Stimulated activated CD4-positive, alpha-beta T cell treated with anti-CD3 and anti-CD28 coated beads, TNF-alpha, amount 100 ng/mL, for 1 hour (primary cell): ENCODE measurements at places on chromosomes 2 and 18.

GRCh38 chr2:240212425-240213225 lies 72.2 kb upstream of the OTOS start:
- DNase-seq, result no peak

GRCh38 chr2:190512539-190513095 lies 21.9 kb downstream of the NEMP2 start:
- no peak for DNase-seq

GRCh38 chr2:67540962-67541361 lies 143.8 kb downstream of the ETAA1 start:
- no peak for DNase-seq

DNA sequence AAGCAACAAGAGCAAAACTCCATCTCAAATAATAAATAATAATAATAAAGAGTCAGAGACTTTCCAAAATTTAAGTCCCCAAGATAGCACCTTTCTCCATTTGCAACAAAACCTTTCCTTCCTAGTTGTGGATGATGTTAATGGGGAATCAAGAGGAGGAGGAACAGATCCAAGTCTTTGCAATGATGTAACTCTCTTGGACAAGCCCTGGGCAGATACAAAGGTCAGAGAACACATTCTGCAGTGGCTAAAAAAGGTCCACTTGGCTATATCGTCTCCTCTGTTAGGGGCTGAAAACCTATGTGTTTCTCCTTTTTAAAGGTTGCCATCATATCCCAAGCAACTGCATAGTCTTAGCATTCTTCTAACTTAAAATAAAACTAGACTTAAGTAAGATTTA lies 151.1 kb downstream of the TMEM163 start:
- no peak for DNase-seq

GRCh38 chr2:174180165-174180724 lies 68.1 kb downstream of the OLA1 start:
- no peak for DNase-seq

DNA sequence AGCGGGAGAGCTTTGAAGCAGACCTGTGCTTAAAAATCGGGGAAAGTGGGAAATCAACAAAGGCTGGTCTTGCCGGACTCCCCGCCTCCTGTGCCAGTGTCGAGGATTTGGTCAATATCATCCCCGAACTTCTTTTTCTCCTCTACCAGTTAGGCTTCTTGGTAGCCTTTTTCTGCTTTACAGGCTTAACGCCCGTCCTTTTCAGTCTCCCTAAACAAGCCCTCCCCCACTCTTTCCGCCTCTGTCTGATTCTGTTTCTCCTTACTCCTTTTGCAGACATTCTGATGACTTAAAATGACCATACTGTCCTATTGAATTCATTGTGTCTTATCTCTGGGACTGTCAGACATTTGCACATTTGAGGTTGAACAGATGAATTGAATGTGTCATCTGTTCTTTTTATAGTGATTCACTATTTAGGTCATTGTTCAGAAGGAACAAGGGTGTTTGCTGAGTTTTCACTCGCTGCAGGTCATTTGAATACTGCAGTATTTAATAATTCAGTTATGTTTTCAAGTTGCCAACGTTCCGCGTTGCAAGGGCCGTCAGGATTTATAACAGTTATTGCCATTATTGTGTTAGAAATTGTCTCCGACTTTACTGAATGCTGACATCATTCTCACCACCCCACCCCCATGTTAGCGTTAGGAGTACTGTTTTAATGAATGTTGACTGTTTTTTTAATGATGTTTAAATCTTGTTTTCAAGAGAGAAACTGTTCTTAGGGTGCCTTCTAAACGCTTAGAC lies 1.1 kb downstream of the ITGAV start:
- DNase-seq, result no peak

DNA sequence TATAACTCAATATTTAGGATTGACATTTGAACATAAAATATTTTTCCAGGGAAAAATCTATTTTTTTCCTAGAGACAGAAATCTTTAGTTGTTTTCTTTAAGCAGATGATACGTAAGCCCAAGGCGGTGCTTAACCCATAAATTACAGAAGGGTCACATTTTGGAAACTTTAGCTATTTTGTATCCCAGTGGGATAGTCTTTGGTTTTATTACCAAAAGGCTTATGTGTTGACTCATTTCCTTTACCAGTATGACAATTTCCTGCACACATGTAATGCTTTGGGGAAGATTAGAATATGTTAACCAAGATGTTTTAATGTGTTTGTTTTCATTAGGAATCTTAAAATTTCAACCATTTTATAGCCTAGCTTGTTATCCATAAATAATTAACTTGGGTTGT lies 24.8 kb downstream of the DYNC1I2 start:
- no peak for DNase-seq

DNA sequence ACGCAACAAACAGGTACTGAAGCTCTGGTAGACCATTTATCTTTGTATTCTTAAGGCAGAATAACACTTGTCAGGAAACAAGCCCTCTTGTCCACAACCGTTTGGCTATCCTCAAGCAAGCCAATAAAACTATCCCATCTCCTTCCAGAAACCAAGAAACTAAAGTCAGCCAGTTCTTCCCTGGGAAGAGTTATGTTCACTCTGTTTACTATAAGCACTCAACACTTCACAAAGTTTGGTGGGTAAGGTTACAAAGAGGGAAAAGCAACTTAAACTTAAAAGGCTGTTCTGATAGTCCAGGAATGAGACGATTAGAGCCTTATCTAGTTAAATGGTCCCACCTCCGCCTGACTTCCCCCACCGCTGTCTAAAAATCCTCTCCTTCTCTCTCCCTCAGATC lies 25.6 kb downstream of the LRP2 start:
- DNase-seq, result no peak

DNA sequence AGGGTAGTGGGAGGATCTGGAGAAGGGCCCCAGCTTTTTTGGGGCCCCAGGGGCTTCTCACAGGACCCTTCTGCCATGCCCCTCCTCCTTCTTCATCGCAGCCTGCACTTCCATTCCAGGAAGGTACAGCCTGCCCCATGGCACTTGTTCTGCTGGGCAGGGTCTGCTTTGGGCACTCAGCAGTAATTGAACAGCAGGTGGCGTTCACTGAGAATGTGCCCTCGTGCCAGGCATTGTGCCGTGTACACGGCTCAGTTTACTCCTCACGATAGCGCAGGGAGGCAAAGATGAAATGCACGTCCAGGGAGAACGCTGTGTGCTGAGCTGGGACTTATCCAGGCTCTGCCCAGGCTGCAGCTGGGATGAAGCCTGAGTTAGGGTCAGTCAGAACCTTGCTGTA lies 54.8 kb upstream of the ASB18 start:
- DNase-seq, result no peak

- no peak for DNase-seq
These were observed 34.2 kb downstream of the TMEM131 start for GRCh38 chr2:97961534-97961933.

GRCh38 chr18:52175406-52175805 lies 164.6 kb upstream of the DCC start:
- DNase-seq, result no peak

GRCh38 chr2:219362072-219362471 lies 25.6 kb downstream of the DNPEP start:
- no peak for DNase-seq

DNA sequence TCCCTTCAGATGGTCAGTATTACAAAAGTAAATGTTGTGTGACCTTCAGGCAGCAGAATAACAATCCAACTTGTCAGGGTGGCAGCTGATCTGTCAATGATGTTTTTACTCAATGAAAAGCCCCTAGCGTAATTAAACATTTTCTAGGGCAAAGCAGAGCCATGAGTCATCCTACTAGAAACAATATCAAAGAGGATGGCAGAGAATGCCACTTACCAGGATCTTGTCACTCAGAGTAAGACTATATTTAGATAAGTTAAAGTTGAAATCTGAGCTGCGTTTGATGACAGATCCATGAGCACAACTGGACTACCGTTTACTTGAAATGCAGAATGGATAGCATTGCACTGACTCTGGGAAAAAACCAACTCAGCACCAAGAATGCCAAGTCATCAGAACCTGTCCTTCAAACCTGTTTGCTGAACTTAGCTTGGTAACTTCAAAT lies 612.6 kb upstream of the ACVR2A start:
- DNase-seq, result no peak

GRCh38 chr18:63084219-63084618 lies 235.3 kb downstream of the BCL2 start:
- DNase-seq, result no peak

- DNase-seq, result no peak
These were observed 1.9 kb downstream of the CNPPD1 start for GRCh38 chr2:219174801-219175200.

GRCh38 chr18:52391810-52392559 lies 52.0 kb downstream of the DCC start:
- no peak for DNase-seq

DNA sequence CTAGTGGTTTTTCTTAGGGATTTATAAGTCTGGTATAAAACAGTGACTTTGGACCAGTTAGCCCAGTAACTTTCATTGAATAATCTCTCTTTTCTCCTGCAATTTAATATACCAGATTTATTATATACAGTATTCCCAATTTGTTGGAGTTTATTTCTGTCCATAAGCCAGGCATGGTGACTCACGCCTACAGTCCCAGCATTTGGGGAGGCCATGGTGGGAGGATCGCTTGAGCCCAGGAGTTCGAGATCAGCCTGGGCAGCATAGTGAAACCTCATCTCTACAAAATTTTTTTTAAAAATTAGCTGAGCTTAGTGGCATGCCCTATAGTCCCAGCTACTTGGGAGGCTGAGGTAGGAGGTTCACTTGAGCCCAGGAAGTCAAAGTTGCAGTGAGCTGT lies 26.7 kb downstream of the CNNM4 start:
- no peak for DNase-seq

DNA sequence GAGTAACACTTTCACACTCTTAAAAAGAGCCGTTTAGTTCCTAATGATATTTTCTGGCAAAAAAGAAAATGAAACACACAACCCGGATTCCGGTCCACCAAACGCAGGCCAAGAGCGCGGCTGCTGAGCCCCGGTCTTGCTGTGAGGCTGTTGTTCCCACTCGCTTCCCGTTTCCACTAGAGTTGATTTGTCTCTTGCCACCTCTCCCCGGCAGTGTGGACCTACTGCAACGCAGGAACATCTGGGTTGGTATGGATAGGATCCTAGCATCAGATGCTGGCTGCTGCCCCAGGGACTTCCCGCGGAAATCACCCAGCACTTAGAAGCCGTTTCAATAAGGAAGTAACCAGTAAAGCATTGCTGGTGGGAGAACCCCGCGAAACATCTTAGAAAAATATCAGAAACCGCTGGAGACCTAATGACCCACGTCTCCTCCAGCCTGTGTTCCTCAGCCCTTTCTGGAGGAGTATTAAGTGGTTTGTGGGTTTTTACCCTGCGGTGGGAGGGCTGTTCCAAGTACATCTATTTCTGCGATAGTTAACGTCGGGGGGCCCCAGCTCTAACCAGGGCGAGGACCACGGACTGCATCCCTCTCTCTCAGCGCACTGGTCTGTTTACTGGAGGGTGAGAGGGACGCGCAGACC lies 939 bp downstream of the DOCK10 start:
- DNase-seq, result peak; percentile 39

DNA sequence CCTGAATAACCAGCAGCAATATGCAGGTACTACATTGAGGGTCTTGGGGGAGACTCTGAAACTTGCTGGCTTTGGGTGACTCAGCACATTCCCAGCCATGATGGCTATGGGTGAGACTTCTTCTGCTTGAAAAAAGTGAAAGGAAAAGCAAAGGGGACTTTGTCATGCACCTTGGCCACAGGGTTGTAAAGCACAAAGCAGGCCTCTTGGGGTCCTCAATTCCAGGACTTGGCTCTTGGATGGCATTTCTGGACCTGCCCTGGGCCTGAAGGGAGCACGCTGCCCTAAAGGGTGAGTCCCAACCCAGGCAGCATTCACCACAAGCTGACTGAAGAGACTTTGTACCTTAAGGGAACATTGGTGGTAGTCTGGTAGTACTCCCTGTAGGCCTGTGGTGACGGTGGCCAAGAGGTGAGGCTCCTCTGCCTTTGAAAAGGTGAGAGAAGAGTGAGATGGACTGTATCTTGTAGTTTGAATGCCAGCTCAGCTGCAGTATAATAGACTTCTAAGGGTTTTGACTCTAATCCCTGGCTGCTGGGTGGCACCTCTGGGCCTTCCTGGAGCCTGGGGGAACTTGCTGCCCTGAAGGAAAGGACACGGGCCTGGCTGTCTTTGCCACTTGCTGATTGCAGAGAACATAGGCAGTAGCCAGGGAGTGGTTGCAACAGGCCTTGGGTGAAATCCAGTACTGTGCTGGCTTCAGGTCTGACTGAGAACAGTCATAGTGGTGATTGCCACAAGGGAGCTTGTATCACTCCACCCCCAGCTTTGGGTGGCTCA lies 36.5 kb upstream of the CYTIP start:
- no peak for DNase-seq

- no peak for DNase-seq
These were observed 10.3 kb downstream of the CYP1B1 start for GRCh38 chr2:38065502-38066135.

DNA sequence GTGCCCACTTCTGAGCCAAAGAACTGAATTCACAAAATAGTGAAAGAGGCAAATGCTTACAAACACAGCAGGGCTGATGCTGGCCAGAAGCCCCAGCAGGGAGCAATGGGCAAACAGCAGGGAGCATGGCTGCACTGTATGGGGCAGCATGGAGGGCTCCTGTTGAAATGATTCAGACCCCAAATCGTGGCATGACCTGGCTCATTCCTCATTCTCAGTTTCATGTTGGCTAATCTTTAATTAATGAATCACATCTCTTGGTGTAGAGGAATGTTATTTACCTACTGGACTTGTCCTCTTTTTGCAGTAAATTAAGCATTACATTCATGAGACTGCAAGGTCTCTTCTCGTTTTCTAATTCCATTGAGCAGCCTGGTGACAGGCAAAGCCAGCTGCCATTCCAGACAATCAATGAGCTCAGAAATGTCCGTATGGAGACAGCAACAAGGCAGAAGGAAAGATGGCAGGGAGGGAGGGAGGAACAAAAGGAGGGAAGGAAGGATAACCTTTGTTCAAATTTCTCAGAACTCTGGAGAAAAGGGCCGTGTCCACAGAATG lies 84.9 kb upstream of the ST8SIA3 start:
- DNase-seq, result no peak
